Stimulated activated CD8-positive, alpha-beta memory T cell treated with anti-CD3 and anti-CD28 coated beads, Interleukin-4, amount 100 ng/mL, for 1 hour (primary cell): ENCODE measurements at places on chromosomes 7 and 10.

- no peak for DNase-seq
Measured at GRCh38 chr10:105159268-105159667, 518.2 kb downstream of the SORCS3 start.

GRCh38 chr7:87413951-87414793 lies 61.3 kb downstream of the ABCB4 start:
- no peak for DNase-seq

DNA sequence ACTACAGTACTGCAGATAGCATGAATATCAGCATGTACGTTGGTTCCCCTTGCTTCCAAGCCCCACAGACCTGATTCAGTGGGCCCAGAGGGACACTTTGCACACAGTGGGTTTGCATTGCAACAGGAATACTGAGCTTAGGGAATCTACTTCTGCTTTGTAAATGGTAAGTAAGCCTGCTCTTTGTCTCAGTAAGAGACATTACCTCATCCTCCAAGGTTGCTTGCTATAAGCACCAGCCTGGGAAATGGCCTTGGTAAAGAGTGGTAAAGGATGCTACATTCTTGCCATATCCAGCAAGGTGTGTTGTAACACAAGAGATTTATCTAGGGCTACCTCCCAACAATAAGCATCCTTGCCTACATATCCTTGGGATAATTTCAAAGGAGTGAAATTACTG lies 730.5 kb downstream of the INHBA start:
- DNase-seq = no peak

DNA sequence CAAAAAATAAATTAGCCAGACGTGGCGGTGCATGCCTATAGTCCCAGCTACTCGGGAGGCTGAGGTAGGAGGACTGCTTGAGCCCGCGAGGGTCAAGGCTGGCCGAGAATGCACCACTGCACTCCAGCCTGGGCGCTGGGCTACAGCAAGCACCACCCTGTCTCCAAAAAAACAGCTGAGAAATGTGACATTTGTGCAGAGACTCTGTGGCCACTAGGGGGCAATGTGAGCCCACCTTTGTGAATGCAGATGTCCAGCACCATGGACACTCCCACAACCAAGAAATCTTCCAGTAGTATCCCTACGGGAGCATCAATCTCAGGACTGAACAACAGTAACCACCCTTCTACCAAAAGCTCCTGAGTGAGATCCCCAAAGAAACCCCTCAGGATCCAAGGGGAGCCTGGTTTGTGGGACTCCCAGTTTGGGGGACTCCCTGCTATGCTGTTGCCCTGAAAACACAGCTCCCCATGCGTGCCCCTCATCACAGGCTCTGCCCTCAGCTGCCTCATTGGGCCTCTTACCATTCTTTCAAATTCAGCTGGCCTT lies 6.2 kb upstream of the AHCYL2 start:
- peak; percentile 55 for DNase-seq

DNA sequence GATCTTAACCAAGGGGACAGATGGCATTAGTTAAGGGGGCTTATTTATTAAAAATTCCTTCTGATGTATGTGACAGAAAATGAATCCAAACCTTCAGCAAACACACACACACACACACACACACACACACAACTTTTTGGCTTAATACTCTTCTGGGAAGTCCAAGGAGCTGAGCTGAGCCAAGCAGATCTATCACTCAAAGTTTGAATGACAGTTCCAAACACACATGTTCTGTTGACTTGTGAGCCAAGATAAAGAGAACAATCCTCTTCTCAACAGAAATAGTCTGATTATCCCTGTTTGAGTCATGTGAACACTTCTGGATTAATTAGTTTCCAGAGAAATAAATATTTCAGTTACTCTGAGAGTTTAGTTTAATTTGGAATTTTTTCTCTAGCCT lies 31.5 kb downstream of the KBTBD2 start:
- no peak for DNase-seq

- DNase-seq = no peak
Measured at GRCh38 chr10:63611078-63611477, 89.9 kb downstream of the REEP3 start.

DNA sequence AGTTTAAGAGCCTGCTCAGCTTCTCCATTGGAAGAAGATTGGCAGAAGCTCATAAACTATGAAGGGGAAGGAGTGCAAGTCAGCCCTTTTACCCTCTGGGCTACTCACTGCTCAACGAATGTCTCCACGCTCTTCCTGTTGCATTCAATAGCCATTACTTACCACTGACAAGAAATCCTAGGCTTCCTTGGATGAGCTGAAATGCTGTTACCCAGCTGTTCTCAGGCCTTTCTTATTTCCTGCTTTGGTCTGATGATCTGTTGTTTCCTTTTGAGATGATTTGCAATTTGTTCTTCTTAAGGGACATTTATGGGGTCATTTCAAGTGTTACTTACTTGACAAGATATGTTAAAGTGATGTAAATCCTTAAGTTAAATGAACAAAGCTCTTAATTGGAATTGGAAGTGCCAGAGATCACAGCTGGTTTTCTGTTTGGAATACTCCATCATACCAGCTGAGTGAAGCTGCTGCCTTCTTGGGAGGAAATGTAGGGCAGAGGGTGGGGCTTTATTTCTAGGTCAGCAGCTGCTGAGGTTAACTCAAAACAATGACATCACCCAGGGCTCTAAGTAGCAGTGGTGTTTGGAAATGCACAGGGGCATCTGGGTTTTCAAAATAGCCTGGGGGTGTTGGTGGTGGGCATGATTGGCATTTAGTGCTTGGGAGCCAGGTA lies 170.0 kb downstream of the PRKCQ start:
- DNase-seq = no peak
